ENCODE measurements at places on chromosomes 3 and 15.

- peak; percentile 38 for DNase-seq
Observed at GRCh38 chr3:12759097-12759679, at the start of gene TMEM40. TMEM40 (minus strand) TSS chr3:12759259; CDS start chr3:12749832, 9,427 bp downstream.

DNA sequence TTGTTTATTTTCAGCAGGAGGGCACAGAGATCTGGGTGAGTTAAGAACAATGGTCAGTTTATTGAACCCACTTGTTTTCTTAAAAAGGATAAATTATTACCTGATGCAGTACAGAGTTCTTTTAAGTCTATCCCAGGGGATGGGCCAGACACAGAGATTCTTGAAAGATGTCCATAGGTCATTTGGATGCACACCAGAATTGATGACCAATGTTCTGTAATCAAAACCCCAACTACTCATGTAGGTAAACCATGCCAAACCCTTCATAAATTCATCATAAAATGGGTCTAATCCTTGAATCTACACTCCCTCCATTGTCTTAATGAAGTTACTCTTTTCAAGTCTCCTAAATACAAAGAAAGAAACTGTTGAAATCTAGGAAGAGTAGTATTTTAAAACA, 273.0 kb upstream of the COL8A1 start:
- no peak for DNase-seq

DNA sequence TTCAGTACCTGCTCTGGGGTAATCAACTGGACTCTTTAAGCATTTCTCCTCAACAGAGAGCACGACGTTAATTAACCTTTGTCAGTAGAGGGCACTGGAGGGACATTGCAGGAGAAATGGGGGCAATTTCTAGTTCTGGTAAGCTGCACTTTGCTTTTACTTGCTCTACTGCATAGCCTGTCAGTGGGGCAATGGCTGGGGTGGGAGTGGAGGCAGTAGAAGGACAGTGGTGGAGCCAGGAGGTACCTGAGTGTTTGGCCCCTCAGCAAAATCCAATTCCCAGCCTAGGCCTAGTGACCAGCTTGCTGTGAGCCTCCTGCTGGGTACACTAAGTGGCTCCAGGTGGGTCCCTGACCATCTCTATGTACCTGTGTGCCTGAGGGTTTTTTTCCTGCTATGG, 18.3 kb upstream of the MED12L start:
- no peak for DNase-seq

DNA sequence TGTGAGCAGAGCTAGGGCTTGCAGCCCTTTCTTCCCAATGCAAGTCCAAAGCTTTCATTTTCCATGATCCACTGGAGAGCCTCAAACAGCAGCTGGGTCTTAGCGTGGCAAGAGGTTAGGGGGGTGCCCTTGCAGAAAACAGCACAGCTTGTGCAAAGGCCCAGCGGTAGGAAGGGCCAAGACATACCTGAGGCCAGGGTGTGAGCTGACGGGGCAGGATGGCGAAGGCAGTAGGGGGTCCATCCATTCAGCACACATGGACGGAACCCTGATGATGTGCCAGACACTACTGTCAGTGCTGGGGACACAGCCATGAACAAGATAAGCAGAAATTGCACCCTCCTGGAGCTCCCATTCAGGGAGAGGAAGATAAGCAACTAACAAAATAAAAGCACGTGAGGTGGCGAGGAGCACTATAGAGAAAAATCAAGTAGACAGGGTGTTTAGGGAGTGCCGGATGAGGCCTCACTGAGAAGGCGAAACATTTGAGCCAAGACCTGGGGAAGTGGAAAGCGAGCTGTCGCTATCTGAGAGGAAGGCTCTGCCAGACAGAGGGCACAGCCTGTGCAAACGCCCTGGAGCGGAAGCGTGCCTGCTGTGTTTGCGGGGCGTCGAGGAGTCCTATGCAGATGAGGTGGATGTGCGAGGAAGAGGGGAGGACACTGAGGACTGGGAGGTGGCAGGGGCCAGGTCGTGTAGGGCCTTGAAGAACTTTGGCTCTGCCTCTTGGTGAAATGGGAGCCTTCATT, 43.4 kb downstream of the SLC6A1 start:
- no peak for DNase-seq

DNA sequence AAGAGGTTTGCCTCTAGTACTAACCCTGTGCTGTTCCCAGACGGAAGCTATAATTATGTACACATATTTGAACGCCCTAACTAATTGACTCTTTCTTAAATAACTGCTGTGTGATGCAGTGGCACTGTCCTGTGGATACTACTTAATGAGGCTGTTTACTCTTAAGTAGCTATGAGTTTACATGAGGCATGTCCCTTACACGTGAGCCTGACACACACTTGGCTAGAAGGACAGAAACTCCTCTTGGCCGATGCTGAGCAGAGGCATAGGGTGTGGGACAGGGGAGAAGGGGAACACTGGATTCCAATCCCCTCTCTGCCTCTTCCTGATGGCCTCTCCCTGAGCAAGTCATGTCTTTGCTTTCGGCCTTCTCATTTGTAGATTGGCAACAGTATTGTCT, 21.9 kb downstream of the EHD4 start:
- DNase-seq, result no peak

DNA sequence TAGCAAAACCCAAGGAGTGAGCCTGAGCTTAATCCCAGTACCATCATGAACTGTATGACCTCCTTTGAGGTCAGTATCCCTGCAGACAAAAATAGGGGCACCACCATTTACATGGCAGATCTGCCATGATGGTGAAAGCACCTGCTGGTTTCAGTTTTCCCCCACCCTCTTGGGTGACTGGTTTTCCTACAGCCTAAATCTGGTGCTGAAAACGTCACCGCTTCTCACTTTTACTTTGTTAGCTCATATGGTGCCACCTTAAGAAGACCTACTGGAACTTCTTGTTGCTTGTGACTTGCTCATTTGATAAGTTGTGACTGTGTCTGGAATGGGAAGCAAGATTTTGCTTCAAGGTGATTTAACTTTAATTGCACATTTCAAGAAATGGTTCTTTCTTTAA, 5.1 kb downstream of the PPP1R2 start:
- DNase-seq, result no peak

DNA sequence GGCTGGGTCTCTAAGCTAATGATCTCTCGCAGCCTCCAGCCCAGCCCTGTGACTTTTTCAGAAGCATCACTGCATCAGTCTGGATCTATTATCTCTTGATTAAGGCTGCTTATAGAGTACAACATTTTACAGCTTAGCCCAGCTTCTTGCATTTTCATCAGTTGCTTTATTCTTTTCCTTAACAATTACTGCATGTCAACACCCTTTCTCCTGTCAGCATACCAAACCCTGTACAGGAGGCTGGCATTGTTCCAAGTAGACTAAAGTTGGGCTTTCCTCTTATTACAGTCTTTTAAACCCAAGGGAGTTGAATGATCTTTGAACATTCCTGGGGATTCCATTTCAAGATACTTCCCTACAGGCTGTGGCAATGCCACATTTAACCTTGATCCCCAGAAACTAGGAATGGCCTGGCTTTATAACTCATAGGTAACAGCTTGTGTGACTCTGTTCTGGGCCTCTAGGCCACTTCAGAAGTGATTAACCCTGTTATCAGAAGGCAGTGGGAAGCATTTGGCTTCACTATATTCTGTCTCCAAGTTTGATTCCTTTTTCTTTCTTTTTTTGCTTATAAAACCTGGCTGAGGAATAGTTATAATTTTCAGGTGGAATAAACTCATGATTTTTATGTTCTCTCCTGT, 182.9 kb downstream of the KCNMB2 start:
- no peak for DNase-seq

DNA sequence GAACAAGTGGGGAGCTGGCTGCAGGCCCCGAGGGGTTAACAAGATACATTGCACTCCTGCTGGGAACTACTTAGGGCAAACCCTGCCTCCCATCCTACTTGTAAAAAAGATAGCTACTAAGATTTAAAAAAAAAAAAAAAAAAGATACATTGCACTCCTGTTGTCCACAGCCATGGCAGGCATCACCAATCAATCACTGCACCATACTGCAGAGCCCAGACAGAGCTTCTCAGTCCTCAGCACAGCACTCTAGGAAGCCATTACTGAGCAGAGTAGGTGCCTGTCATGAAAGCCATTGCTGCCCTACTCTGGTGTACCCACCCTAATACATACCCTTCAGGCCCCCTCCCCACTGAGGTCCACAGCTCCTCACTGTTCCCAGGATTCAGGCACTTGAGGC, 64.8 kb downstream of the RASGRF1 start:
- no peak for DNase-seq

DNA sequence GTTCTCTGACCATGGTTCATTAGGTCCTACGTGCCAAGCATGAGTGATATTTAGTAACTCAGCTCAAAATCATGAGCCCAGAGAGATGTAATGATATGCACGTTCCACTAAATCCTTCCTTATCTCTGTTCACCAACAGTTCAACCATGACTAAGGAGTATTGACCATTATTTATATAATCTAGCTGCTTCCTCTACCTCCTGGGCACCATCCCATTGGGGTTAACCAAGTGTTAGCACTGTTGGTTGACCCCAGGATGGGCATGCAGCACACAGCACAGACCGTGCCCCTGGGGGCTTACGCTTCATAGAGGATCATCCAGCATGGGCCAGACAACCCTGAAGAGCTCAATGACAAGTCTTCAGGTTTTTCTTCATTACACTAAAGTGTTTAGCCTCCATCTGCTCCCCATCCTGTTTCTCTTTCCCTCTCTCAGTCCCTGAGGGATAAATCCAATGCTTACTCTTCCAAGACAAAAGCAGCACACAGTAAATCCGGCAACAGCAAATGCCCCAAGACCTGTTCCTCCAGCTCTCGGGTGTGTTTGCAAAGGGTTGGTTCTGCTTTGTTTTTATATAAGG, 10.4 kb downstream of the FAM174B start:
- no peak for DNase-seq

DNA sequence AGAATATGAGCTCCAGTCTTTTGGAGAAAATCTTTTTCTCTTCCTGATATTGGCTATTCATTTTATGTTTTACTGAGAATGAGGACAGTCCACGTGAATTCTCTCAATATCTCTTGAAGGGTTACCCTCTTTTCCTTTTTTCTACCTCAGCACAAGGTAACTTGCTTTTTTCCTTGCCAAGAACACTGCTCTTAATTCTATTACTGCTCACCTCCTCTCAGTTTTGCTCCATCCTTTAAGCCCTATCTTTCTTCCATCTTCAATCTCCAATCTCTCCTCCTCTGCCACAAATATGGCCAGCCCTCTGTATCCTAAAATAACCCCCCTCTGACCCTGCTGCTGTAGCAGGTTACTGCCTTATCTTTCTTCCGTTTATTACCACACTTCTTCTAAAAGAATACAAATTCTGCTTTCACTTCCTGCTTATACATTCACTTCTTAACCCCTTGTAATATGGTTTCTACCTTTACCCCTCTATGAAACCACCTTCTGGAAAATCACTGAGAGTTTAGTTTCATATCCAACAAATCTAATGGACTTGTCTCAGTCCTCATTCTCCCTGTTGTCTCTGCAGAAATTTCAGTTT, 89.0 kb downstream of the NFKBIZ start:
- DNase-seq, result no peak

DNA sequence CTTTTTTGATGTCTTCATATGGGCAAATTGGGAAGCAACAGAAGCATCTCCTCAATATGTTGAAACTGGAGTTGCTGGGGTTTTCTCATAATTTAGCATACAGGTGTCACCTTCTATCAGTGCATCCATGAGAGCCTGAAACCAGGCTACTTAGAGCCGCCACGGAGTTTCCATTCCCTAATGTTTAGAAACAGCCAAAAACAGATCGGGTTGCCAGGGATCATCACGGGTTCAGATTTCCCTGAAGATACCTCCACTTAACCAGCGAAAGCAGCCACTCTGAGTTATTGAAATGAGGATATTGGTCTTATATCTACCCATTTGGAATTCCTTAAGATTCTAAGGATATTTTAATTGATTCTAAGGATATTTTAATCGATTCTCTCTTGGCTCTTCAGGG, 14.5 kb downstream of the TERB2 start:
- DNase-seq, result no peak

DNA sequence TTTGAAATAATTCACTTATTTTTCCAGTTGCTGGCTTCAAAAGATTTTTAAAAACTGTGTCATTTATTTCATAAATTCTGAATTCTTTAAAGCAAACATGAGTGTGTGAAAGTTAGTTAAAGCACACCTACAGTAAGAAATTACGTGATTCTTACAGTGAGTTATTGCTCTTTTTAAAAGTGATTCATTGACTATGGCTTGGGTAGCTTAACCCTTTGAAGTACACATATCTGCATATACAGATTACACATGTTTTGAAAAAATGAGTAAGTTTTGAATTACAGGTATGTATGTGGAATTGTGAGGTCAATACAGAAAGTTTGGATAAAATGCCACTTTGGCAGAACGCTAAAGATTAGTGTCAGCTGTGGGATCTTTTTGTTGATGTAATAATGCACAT, 64.5 kb upstream of the MBNL1 start:
- no peak for DNase-seq

- no peak for DNase-seq
Observed at GRCh38 chr3:36663666-36664291, 100.6 kb downstream of the DCLK3 start.

- no peak for DNase-seq
Observed at GRCh38 chr15:49075881-49076280, 29.6 kb upstream of the SECISBP2L start.

- no peak for DNase-seq
Observed at GRCh38 chr3:165918657-165918979, 81.4 kb upstream of the BCHE start.

DNA sequence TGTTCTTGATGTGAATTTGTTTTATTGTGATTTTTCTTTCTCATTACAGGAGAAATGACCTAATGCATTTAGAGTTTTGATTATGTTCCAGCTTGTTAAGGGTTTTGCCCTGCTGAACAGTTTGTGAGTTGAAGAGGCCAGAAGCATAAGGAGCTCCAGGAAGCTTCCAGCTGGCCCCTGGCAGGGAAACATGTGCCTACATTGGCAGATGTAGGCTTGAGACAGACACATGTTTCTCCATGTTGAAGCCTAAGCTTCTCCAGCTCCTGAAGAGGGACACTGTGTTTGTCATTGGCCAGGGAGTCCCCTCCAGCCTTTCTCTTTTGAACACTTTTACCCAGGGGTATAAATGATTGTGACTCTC, 88.4 kb downstream of the ASB7 start:
- DNase-seq, result no peak

- peak; percentile 35 for DNase-seq
Observed at GRCh38 chr3:101635954-101636798, 40.8 kb downstream of the ZBTB11 start.

GRCh38 chr15:69874321-69874720, 223.4 kb downstream of the TLE3 start:
- DNase-seq, result no peak

GRCh38 chr3:76834657-76835056, 205.2 kb upstream of the ROBO2 start:
- no peak for DNase-seq

GRCh38 chr15:67092752-67093503, 27.5 kb downstream of the SMAD3 start:
- DNase-seq, result no peak

GRCh38 chr3:36738702-36739101, 25.7 kb downstream of the DCLK3 start:
- no peak for DNase-seq

DNA sequence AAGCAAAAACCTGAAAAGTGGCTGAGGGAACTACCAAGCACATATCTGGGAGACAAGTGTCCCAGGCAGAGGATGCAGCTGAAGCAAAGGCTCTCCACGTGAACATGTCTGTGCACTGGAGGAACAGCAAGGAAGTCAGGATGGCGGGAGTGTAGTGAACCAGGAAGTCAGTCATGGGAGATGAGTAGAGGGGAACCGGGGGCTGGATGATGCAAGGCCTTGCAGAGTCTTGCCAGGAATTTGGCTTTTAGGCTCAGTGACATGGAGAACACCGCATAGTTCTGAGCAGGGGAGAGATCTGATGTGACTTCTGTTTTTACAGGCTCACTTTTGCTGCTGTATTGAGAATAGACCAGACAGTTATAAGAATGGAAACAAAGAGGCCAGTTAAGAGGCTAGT, 19.0 kb downstream of the C2CD4A start:
- DNase-seq, result no peak
